ENCODE measurements at places on chromosomes 2 and 18.

- no peak for DNase-seq
Observed at GRCh38 chr2:239790721-239791120, 234.4 kb downstream of the NDUFA10 start.

- no peak for DNase-seq
Observed at GRCh38 chr2:126863336-126864015, 35.2 kb upstream of the TEX51 start.

GRCh38 chr18:63850020-63850419, 37.5 kb upstream of the SERPINB2 start:
- DNase-seq = no peak

DNA sequence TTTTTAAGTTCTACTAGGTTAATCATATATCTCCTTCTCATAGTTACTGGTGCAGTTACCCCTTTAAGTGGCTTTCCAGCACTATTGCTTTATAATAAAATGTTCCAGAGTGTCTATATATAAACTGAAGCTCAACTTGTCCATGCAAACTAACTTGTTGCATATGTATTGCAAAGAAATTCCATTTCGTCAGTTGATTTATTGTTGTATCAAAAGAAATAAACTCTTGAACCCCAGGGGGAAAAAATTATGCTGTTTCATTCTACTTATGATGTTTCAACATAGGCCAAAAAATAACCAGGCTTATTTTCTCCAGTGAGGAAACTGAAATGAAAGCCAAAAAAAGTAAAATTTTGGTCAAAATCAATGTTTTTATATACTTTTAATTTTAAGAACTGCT, 491.9 kb downstream of the NR4A2 start:
- no peak for DNase-seq

DNA sequence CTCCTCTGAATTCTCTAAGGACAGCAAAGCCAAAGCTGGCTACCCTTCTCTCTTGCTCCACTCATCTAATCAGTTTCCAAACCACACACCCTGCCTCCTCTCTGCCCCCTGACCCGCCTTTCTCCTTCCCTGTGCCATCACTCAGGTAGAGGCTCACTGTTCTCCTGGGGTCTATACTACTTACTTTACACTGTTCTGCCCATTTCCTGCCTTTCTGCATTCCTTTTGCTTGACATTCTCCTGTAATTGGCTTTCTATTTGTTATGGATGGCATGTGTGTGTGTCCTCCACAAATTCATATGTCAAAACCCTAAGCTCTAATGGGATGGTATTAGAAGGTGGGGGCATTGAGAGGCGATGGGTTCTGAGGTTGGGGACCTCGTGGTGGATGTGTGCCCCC, 675.2 kb upstream of the ID2 start:
- peak; percentile 3 for DNase-seq

DNA sequence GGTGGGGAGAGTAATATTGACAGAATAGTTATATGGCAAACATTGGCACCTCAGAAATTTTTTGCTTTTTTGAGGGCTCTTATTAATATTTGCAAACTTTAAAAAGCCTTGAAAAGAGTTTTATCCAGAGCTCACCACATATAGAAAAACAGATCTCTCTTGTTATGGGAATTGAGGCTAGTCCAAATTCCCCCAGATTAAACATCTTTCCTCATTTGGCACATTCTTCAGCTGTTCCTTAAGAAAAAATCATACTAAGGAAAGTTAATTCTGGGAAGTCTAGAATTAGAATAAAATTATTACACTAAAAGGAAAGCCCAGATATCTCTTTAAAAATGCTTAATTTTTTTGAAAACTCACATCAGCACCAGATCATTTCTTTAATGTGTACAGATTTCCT, 5.6 kb downstream of the TFPI start:
- no peak for DNase-seq

DNA sequence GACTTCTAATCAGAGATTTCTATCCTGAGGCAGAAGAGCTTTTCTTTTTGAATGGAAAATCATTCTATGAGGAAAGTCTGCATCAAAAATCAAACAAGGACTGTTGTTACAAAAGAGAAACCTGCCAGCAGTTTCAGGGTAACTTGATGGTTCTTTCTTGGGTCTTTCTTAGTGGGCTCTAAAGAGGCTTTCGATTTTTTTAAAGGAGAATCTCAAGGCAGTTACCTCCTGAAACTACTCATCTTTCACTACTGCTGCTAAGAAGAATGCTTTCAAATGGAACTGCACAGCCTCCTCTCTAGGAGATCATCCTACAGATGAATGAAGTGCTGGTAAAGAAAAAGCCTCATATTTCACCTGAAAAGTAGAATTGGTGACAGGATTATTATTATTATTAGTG, 272.3 kb downstream of the ERBB4 start:
- DNase-seq = no peak

DNA sequence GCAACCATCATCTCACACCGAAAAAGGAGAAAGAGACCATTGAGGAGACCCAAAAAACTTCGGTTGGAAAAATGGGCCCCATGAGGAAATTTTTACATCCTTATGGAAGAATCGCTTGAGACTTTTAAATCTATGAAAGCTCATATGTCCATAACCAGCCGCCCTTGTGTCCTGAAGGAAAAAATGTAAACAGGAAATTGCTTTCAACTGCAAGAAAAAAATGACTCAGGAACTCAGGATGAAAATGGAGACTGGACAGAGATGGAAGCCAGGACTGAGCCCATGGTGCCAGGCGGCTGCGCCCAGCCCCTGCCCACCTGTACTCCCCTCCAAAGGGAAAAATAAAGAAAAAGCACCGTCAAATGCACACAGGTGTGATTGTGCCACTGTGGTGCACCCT, 81.5 kb upstream of the SLC66A3 start:
- DNase-seq = no peak

DNA sequence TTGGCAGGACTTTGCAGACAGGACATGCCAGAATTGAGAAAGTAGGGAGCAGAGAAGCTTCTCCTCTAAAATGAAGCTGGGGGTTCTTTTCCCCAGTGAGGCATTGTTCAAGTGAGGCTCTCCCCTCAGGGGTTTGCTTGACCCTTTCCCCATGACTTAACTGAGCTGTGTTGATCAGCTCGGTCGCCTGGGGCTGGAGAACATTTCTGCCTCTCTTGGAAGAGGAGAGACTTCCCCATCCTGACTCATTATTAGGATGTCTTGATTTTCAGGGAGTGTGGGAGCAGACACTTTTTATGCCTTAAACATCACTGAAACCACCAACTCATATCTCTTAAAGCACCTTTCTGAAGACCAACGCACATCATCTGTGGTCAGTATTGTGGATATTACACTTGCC, 27.9 kb upstream of the GLI2 start:
- peak; percentile 10 for DNase-seq

GRCh38 chr2:29307519-29307918, 192.3 kb downstream of the CLIP4 start:
- no peak for DNase-seq

GRCh38 chr2:167381349-167381748, 493.1 kb downstream of the XIRP2 start:
- no peak for DNase-seq

GRCh38 chr18:25737710-25738311, 352.6 kb downstream of the SS18 start:
- DNase-seq = peak; percentile 70

DNA sequence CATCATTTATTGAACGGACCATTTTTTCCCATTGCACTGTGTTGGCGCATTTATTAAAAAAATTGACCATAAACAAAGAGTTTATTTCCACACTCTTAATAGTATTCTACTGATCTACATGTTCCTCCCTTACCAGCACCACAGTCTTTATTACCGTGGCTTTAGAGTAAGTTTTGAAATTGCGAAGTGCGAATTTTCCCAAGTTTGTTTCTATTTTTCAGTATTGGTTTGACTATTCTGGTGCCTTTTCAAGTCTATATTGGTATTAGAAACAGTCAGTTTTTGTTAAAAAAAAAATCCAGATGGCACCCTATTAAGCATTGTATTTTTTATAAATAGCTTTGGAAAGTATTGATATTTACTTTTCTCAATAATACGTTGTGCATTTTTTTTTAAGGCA, 795.1 kb upstream of the HS6ST1 start:
- no peak for DNase-seq

- DNase-seq = no peak
Observed at GRCh38 chr18:80244167-80244566, 3.1 kb downstream of the PARD6G start.

DNA sequence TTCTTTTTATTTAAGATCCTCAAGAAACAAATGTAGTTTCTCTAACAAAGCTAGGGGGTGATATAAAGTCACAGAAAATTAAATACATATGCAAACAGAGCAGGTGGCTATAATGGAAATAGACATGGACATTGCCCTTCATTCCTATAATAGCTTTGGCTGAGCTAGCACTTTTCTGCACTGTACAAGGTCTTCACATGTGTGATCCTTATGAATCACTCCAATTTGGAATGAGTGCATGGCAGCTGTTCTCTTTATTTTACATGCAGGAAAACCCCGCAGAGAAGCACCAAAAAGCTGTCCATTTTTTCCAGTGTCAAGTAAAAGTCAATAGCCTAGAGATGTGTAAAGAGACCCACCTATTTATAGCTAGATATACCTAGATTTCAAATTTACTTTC, 747.4 kb upstream of the SLC8A1 start:
- no peak for DNase-seq

DNA sequence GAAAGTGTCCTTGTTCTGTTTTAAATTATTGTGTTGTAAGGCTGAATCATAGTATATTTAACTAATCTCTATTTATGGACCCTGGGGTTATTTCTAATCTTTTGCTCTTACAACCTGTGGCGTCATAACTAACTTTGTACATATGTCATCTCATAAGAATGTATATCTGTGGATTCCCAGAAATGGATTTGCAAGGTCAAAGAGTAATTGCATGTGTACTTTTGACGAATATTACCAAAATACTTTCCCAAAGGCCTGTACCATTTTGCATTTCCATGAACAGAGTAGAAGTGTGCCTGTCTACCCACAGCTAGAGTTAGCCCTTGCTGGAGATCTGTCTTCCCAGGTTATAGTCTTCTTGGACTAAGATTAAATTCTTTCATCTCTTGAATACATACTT, 42.8 kb downstream of the SEMA4F start:
- DNase-seq = no peak

DNA sequence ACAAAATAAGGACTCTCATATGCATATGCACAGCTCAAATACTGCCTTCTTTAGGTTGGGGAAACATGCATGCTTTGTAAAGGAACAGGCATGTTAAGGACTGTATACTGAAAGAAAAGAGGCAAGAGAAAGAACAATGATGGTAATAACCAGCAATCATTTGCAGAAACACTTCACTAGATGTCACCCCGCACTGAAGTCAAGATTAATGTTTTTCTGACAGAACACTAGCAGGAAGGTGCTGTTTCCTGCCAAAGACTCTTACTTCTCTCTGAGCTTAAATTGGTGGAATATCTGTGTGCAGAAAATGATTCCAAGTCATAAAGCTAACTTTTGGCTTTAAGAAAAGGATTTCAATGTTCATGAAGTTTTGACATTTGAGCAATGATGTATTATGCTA, 19.3 kb upstream of the CSRNP3 start:
- no peak for DNase-seq

DNA sequence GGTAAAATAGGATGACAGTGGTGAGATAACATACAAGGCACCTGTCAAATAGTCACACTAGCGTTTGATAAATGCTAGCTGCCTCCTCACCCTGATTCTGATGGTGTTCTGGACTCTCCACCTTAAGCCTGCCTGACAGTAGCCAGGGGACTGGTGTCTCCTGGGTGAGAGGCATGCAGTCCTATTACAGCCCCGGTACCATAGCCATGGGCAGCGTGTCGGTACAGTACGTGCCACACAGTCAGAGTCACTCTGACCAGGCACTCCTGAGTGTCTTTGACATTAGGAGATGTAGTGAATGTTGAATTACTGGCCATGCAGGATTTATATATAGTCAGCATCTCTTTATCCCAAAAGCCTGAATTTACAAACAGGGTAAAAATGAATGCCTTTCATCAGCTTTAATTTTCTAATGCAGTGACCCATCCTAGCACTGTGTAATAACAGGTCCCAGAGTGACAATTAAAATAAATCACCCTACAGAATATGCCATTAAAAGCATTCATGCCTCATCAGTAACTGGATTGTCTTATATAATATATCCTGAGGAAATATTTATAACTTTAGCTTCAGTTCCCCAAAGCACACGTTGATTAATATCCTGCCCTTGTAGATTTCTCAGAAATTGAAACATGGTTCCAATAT, 760.3 kb upstream of the SOX11 start:
- no peak for DNase-seq

GRCh38 chr2:74957886-74958273, 563 bp upstream of the POLE4 start:
- no peak for DNase-seq

GRCh38 chr2:177530561-177530960, 138.0 kb downstream of the AGPS start:
- no peak for DNase-seq

DNA sequence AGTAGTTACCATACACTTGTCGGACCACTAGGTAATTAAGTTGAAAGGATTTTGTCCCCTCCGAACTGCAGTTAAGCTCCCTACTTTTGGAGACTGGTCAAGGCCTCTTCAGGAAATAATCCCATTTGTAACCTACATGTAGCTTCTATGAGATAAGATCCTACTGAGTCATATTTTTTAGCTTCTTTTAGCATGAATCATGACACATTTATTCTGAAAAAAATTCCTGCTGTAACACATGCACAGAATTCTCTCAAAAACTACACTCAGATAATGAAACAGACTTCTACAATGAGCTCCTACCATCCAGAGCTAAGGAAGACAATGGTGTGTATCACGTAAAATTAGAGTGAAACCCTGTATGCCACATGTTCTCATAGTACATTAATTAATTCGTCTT, 100.7 kb upstream of the CCDC195 start:
- no peak for DNase-seq

DNA sequence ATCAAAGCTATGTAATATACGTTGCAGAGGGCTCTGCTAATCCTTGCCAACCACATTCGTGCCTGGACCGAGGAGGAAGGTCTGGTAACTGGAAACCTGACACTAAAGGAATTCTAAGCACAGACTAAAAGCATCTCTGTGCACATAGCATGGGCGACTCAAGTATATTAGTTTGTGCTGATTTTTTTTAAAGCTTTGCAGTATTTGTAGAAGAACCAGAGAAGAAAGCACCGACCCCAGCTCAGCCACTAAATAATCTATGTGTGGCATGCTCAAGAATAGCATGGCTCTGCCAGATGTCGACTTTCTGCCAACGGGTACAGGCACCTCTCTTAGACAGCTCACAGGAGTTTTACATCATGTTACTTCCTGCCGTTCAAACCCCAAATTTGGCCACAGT, 73.2 kb upstream of the NRP2 start:
- DNase-seq = peak; percentile 53

Measured in femur (tissue), 1 donor.